Activated T-cell treated with anti-CD3 and anti-CD28 coated beads for 48 hours (primary cell): ENCODE measurements at places on chromosomes 5 and 9.
A peak's percentile ranks its signal among the peaks of the same experiment; 100 is the strongest.

DNA sequence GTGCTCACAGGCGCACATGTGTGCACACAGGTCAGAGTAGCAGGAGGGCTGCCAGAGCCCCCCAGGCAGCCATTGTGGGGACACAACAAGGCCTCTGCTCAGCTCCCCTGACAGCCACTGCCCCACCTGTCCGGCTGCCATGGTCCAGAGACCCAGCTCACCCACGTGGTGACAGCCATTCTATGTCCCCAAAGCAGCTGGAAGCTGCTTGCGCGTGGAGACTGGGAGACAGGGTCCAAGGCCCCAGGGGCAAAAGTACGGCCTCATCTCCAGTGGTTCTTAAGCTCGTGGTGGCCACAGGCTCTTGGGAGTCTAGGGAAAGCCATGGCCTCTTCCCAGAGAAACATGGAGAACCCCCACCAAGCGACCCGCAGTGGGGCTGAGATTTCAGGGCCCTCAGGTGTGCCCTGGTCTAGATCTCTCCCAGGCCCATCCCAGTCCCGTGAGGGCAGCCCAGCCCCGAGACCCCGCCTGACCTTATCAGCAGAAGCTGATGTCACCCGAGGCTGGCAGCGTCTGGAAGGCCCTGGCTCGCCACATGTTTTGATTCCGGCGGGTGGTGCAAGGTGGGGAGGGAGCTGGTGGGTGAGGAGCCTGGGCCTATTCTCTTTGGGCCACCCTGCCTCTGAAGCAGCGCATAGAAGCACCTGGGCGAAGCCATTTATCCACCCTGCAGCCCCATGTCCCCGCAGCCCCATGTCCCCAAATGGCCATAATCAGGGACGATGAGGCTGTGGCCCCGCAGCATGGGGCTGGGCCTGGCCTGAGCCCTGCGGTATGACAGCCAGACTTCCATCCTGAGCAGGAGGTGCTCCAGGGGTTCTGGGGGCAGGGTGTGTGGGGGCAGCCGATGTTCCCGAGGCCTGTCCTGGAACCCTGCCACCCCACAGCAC is 31.7 kb downstream of the GLT6D1 start:
- DNase-seq: no peak

- no peak for DNase-seq
These were observed 42.6 kb upstream of the ANKRD18A start for GRCh38 chr9:38662763-38663593.

DNA sequence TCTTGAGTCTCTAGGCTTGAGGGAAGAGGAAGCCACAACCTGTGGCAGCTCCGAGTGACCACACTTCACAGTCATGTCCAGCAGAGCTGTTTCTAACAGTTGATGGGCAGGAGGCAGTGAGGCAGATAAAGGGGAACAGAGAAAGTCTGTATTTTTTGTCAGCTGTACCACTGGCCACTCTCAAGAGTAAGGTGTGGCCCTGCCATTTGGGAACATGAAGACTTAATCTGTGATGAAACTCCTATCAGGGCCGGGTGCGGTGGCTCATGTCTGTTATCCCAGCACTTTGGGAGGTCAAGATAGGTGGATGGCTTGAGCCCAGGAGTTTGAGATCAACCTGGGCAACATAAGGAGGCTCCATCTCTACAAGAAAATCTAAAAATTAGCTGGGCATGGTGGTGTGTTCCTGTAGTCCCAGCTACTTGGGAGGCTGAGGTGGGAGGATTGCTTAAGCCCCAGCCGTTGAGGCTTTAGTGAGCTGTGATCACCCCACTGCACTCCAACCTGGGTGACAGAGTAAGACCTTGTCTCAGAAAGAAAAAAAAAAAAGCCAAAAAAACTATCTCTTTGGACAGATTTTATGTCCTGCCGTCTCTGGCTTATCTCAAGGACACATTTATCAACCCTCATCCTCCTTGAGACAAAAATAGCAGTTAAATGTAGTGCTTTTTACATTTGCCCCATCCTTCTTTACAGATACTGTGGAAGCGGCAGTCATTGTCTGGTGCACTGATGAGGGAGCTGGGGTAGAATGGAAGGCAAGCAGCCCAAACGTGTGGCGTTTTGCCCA is 11.9 kb upstream of the COL15A1 start:
- no peak for DNase-seq

GRCh38 chr9:74293479-74293878 is 203.7 kb upstream of the RORB start:
- DNase-seq: no peak

- no peak for DNase-seq
These were observed 9.0 kb upstream of the RFX3 start for GRCh38 chr9:3534614-3535404.

DNA sequence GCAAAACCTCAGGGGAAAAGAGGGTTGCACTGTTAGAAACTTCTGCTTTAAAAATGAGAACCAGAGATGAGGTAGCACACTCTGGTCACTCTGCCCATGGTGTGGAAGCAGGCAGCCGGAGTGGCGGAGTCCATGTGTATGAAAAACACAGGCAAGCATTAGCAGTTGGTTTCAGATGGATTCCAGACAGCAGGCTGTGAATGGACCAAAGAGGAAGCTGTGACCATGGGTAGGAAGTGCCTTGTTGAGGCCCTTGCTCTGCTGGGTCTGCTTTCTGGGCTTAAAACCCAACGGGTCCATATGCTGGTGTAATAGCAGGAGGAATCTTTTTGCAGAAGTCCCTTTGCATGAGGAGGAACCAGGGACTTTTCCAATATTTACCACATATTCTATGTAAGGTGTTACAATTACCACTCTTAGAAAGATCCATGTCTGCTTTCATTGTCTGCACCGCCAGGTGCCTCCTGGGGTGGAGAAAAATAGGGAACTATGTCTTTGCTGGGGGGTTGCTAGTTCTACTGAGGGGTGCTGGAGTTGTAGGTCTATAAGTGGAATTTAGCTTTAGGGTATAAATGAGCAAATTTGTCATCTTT is 77.0 kb downstream of the ANKRD55 start:
- no peak for DNase-seq

DNA sequence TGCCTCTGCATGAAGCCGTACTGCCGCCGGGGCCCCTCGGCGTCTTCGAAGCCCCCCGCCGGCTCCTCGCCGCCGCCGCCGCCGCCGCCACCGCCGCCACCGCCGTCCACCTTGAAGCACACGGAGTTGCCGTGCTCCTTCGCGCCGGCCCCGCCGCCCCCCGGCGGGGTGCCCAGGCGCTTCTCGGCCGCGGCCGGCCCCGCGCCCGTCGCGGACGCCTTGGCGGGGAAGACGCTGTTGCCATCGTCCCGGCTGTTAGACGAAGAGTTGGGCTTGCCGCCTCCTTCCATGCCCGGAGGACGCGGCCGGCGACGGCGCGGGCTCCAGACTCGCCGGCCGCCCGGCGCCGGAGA is 400 bp downstream of the HCN1 start:
- DNase-seq: no peak

GRCh38 chr5:109756543-109757185 is 66.9 kb downstream of the MAN2A1 start:
- DNase-seq: no peak

GRCh38 chr5:6468104-6468503 is 19.4 kb downstream of the UBE2QL1 start:
- no peak for DNase-seq

GRCh38 chr9:124429530-124429867 is 14.3 kb upstream of the PSMB7 start:
- DNase-seq: no peak

- DNase-seq: peak; percentile 0
These were observed 43.1 kb upstream of the TTC39B start for GRCh38 chr9:15349892-15350761.

DNA sequence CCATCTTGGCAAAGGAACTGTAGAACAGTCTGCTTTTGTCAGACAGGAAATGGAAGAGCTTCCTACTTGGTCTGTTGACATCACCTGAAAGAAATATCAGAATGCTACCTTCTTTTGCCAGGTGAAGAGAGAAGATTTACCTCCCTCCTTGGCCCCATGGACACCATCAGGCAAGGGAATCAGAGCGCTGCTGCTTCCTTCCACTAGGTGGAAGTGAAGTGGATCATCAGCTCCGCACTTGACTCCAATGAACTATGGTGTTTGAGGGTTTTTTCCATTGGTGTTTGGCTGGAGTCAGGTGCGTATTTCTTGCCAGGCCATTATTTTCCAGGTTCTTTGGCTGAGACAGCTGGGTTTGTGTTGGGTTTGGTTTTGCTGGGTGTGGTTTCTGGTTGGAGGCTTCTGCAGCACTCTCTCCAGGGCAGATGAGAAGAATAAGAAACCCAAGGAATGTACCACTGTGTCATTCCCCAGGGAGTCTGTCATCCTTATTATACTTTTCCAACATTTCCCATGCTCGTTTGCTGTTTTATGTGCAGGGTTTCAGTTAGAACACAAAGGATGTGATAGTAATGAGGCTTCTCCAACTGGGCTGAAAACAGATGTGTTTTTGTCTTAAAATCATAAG is 12.4 kb downstream of the SPATA31E1 start:
- no peak for DNase-seq

DNA sequence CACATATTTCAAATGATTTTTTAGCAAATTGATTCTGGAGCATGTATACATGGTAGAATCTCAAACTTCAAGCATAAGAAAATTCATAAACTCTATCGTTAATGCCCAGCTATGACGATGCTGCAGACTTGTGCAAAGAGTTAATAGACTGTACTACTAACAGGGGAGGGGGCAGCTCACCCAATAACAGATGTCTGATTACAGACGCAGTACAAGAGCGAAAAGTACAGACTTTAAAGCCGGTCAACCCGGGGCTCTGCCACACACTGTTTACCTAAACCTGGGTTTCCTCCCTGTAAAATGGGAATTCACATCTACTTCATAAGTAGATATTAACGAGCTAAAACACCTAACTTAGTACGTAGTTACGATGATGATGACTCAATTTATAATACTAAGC is 651 bp downstream of the TRIM23 start:
- DNase-seq: no peak

- DNase-seq: no peak
These were observed 3.6 kb upstream of the PSMD5 start for GRCh38 chr9:120846251-120846889.

DNA sequence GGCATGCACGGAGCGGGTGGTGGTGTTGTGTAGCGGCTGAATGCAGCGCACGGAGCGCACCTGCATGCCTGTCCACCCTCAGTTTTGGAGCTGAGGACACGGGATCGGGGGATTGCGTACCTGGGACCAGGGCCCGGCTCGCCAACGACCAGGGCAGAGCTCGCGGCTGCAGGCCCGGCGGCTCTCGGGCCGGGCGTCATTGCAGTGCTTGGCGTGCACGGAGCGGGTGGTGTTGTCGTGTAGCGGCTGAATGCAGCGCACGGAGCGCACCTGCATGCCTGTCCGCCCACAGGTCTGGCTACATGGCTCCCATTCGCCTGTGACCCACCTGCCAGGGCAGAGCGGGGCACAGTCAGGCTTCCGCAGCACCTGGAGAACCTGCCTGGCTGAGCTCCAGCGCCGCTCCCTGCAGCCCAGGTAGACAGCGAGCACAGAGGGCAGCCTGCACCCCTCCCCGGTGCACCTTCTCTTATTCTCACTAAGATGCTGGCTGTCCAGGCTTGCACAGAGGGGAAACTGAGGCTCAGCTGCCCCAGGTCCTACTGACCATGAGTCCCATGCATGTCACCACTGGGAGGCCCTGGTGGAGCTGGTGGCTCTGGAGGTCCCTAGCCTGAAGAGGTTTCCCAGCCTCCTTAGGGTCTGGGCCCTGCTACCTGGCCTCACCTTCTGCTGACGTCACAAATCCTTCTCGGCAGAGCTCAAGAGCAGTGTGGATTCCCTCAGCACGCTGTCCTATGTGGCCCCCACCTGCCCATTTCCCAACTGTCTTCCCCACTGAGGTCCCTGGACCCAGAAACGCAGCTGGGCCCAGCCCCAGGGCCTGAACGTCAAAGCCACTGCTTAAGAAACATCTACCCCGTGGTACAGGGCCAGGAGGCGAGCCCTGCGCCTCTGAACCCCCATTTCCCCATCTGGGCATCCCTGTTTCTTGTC is 64.9 kb downstream of the ZNF354C start:
- DNase-seq: no peak

GRCh38 chr5:171711571-171711970 is 74.0 kb upstream of the SMIM23 start:
- no peak for DNase-seq

GRCh38 chr9:73133022-73133651 is 18.5 kb upstream of the ANXA1 start:
- no peak for DNase-seq

DNA sequence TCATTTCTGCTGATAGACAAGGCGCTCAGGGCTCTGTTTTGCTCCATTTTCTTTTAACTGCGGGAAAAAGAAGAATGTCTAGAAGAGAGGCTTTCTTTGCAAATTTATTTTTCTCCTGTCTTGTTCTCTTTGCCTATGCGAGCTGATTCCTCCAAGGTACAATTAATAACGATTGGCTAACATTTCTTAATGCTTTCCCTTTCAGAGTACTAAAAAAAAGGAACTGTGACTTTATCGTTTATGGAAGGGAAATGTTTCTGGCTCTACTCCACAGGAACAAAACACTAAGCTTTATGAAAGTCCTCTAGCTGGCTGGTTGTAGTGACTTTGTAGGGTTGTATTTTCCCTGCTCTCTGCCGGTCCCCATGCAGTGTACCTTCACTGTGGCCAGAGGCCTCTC is 11.7 kb downstream of the NSG2 start:
- DNase-seq: no peak

DNA sequence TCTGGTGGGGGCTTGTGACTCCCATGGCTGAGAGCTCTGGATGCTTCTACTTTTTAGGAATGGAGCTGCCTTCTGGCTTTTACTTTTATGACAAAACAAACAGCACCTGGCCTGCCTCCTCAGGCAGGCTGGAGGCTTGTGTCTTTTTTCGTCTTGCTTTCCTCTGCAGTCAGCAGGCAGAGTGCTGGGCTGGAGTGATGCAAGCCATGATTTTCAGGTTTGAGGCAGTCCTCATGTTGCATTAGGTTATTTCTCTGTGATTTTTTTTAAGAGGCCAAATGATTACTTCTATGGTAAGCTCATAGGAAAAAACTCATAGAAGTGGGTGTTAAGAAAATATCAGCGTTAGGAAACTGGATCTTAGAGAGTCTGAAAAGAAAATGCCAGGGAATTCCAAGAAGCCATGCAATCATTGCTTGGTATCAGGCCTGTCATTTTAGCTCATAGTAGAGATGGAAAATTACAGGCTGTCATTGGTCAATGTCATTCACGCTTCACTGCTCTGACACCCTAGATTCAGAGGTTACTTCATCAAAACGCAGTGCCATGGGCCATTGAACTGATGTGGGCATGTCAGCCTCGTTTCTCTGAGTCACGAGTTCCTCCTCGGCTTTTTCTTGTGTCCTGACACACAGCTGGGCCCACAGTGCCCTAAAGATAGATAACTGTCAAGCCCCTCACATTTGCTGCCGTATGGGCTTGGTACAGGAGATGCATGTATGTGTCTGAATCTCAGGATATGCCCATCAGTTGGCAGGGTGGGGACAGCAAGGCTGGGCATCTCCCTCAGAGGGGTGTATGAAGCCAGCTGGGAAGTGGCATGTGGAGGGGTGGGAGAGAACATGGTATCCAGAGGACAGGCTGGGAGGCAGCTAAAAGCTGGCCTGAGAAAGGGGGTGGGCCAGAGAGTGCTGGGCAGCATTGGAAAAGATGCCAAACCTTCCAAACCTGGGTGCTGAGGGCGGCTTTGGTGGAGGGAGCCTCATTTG is 151.8 kb downstream of the HSPA4 start:
- no peak for DNase-seq

- DNase-seq: no peak
These were observed 93.7 kb upstream of the MRPS30 start for GRCh38 chr5:44714871-44715561.
